ENCODE measurements at places on chromosomes 1 and 21.

- no peak for DNase-seq
These were observed 299.8 kb downstream of the MATN1 start for GRCh38 chr1:30423570-30423969.

DNA sequence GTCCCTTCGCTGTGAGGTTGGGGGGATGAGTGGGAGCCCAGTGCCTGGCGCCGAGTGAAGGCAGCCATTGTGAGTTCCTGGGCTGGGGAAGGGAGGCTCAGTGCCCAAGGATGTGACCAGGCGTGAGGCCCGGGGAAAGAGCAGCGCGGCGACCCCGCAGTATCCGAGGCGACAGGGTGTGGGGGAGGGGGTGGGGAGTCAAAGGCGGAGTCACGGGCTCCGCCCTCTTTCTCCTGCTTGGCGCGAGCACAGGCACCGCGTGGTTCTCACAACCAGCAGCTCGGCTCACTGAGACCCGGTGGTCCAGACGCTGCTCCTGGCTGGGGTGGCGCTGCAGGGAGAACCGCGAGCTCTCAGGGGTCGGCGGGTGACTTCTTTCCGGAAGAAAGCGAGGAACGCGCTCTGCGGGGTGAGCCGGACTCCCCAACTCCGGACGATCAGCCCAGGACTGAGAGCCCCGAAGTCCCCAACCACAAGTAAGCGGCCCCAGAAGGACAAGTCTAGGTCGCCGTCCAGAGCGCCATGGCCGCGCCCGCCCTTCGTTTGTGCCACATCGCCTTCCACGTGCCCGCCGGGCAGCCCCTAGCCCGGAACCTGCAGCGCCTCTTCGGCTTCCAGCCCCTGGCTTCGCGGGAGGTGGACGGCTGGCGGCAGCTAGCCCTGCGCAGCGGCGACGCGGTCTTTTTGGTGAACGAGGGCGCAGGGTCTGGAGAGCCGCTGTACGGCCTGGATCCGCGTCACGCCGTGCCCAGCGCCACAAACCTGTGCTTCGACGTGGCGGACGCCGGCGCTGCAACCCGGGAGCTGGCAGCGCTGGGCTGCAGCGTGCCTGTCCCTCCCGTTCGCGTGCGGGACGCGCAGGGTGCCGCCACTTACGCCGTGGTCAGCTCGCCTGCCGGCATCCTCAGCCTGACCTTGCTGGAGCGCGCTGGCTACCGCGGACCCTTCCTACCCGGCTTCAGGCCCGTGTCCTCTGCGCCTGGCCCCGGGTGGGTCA lies at the start of gene HPDL:
Gene HPDL (plus strand): TSS at position 269 of the 997 bp plus-strand sequence. CDS start 254 bp downstream, at position 523.
- DNase-seq, result no peak

DNA sequence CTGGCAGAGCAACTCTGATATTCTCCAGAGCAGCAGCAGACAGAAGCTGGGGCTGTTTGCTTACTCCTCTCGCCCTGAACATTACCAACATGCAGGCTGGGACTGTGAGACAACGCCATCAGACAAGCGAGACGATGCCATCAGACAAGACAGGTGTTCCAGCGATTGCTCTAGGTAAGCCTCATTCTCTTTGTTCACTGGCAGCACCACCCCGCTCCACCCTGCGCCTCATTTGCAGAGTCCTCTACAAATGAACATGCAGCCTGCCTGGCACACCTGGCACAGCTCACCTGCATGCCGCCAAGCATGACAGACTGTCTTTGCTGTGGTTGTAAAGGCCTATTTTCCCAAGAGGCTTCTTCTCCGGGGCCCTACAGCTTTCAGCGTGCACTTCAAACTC lies 346.2 kb downstream of the SMYD3 start:
- no peak for DNase-seq

GRCh38 chr1:68281946-68282615 lies 49.8 kb upstream of the WLS start:
- DNase-seq, result no peak

DNA sequence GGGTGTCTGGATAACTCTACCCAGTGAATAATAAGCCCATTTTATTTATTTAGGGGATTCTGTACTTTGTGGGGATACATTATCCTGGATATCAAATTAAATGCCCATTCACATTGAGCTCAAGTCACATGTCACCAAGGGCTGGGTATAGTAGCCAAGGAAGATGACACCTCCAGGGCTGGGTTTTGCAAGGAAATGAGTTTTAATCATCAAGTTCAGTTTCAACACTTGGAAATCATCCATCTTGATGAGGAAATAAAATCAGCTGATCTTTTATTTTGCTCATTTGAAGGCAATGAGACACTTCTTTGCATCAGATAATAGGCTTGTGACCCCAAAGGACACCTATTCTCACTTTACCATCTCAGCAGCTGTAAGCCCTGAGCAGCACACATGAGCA lies 80.0 kb upstream of the TNR start:
- DNase-seq, result no peak

GRCh38 chr1:25640646-25641328 lies 24.2 kb downstream of the MAN1C1 start:
- DNase-seq, result no peak

DNA sequence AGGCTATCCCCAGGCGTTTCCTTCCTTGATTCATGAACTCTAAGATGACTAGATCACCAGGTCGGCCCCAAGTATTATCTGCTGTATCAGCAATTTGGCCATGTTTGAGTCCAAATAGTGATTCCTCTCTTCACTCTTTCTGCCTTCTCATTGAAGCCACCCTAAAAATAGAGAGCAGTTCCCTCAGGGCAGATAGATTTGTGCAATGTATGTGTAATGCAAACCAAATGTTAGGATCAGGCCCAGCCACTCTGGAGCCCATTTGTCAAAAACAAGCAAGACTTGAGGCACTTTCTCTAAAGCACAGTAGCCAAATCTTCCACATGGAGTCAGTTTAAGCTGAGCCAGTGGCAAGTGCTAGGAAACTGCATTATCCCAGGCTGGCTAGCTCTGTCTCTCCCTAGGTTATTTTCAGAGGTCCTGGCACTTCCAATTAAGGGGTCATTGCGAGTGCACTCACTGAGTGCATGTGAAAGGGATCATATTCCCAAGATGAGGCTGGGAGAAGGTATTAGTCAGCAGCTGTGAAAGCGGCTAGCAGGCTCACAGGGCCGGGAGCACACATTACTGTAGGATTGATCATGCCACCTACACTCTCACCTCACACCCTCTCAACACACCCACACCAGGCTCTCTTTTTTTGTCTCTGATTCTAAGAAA lies 97.9 kb upstream of the RAB3GAP2 start:
- no peak for DNase-seq

DNA sequence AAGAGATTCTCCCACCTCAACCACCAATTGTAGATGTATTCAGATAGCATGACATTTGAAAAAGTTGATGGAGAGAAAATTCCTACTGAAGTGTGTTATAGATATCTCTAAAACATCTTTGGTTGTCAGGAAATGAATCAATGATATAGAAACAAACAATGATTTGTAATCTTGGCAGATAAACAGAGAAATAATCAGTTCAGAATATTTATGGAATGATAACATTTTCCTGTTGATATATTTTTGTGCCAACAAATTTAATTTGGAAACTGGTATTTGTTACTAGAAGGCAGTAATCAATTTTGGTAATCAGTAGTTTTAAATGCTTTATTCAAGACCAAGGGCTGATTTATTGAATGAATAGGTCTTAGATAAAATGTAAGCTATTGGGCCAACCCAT lies 695.6 kb downstream of the USP25 start:
- DNase-seq, result no peak

DNA sequence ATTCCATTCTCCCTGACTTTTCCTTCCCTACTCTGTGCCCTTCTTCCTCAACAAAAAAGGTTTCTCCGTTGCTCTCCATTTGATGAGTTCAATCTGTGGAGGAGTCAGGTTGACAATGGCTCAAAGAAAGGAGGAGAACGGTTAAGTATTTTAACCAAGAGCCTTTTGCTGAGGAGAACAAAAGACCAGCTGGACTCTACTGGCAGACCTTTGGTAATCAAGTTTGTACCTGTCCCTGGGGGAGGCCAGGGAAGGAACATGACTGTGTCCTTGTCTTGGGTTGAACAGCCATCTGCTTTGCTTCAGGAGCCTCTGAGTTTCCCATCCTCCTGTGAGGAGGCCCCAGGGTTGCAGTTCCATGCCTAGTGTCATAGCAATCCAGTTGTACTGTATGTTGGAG lies 29.9 kb downstream of the TTF2 start:
- no peak for DNase-seq

DNA sequence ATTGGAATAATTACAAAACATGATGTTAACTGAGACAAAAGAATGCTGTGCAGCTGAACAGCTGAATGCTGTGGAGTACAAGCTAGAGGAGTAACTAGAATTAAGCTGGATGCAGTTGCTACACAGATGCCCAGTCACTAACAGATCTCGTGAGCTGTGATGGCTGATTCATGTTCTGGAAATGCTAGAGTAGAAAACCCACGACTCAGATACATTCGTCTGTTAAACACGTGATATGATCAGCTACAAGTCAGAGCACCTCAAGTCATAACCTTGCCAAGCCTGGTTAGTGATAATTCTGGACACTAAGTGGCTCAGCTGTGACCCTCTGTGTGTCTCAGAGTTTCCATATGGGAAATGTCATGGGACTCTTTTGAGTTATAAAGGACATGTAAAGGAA lies 89.7 kb upstream of the ESRRG start:
- DNase-seq, result no peak

GRCh38 chr1:81760477-81761097 lies 40.1 kb upstream of the ADGRL2 start:
- DNase-seq, result no peak

GRCh38 chr1:48869116-48869893 lies 92.6 kb upstream of the BEND5 start:
- DNase-seq, result no peak

GRCh38 chr1:15426492-15427279 lies 11.6 kb upstream of the CTRC start:
- no peak for DNase-seq

Measured in 8988T (cell line).